Ovary (tissue), 10 donors: ENCODE measurements at places on chromosomes 11 and 22. TPM values are rescaled to one million over a fixed set of nuclear protein-coding genes. Genes with fewer than 3 reads are reported as not detected.

GRCh38 chr11:33162831-33163230, 1.6 kb upstream of the CSTF3 start:
- DNase-seq, result no peak

DNA sequence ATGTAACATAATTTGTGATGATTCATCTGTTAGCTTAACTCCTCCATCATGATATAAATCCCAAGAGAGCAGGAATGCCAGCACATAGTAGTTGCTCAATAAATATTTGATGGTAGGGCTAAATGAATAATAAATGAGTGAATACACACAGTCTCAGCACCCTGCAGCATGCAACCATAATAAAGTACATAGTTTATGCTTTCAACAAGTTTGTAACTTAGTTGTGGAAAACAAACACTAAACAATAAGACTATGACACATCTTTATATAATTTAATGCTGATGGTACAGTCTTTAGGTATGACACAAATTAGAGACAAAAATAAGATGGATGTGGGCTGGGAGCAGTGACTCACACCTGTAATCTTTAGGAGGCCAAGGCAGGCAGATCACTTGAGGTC, 3.8 kb downstream of the ALKBH8 start:
- no peak for DNase-seq

Gene KCNJ5
- polyA plus RNA-seq, result 3.7 TPM

- peak; percentile 68 for DNase-seq
Measured at GRCh38 chr11:69007975-69008381, 5.1 kb downstream of the MRGPRF start.

DNA sequence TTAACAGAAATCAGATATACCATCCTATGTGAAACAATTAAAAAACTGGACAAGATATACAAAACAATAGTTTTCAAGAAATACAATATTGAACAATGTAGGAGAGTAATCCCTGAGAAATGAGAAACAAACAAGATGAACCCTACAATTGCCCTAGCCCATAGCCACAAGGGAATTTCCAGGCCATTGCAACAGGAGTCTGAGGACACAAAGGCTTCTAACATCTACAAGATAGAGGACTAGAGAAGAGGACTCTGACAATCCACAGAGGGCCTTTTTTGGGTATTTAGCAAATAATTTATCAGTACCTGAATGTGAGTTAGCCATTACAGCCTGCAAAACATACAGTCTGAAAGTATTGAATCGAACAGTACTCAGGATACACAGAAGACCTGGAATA, 251.7 kb downstream of the GRM5 start:
- no peak for DNase-seq

- DNase-seq, result no peak
Measured at GRCh38 chr11:68251765-68252164, 20.0 kb downstream of the C11orf24 start.

Gene KDM4F
- not detected for polyA plus RNA-seq

DNA sequence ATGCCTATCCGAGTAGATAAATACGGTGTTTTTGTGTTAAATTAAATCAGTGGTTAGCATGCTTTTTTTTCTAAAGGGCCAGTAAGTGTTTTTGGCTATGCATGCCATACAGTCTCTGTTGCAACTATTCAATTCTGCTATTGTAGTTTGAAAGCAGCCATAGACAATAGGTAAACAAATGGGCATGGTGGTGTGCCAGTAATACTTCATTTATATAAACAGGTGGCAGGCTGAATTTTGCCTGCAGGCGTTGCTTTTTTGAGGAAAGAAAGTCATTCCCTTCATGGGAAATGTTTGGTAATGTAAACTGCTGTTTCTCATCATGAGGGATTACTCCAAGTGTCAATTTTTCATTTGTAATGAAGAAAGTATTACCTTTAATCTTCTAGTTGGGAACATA, 106.5 kb downstream of the TMEM135 start:
- no peak for DNase-seq

Gene CTSW
- 0.75 TPM for polyA plus RNA-seq
